ENCODE measurements at places on chromosomes 1 and 21. TPM values are rescaled to one million over a fixed set of nuclear protein-coding genes. Genes with fewer than 3 reads are reported as not detected.
A peak's percentile ranks its signal among the peaks of the same experiment; 100 is the strongest.

RHBDL2 gene
- total RNA-seq: 3.7 TPM

CELA3A gene
- not detected for total RNA-seq

PADI1 gene
- not detected for total RNA-seq

RAB3B gene
- total RNA-seq: 4.5 TPM

E2F2 gene
- total RNA-seq: 10.6 TPM

KRTAP19-3 gene
- not detected for total RNA-seq

OR2L2 gene
- total RNA-seq: 1.5 TPM

TIAM1 gene
- 4.5 TPM for total RNA-seq

KIFAP3 gene
- 29.4 TPM for total RNA-seq

SPAG17 gene
- total RNA-seq: not detected

GJB4 gene
- not detected for total RNA-seq

HAO2 gene
- not detected for total RNA-seq

GRCh38 chr1:43960798-43961197 is 9.0 kb upstream of the DPH2 start:
- no peaks in the 10 kb centered on the region for H3K36me3 ChIP-seq
- H3K27ac ChIP-seq: no peak overlapping the region
- H3K27me3 ChIP-seq: no peaks in the 10 kb centered on the region
- DNase-seq: no peak
- H3K4me1 ChIP-seq: no peaks in the 10 kb centered on the region
- H3K4me3 ChIP-seq: no peak overlapping the region

- DNase-seq: no peak
- no peak overlapping the region for H3K27ac ChIP-seq
- H3K4me1 ChIP-seq: no peaks in the 10 kb centered on the region
- H3K4me3 ChIP-seq: no peak overlapping the region
Observed at GRCh38 chr1:207904391-207904790, 6.5 kb downstream of the CD34 start.

- H3K36me3 ChIP-seq: no peaks in the 10 kb centered on the region
- H3K4me1 ChIP-seq: peaks cover 3% of the 10 kb centered on the region
- H3K4me3 ChIP-seq: no peak overlapping the region
- H3K27ac ChIP-seq: peak overlapping the region; percentile 88
- H3K27me3 ChIP-seq: no peaks in the 10 kb centered on the region
- DNase-seq: peak; percentile 82
Observed at GRCh38 chr1:207031632-207032264, 808 bp downstream of the C1orf116 start.

GRCh38 chr1:43282220-43283195 is 2.9 kb downstream of the C1orf210 start:
- no peaks in the 10 kb centered on the region for H3K27me3 ChIP-seq
- DNase-seq: no peak
- peaks cover 13% of the 10 kb centered on the region for H3K4me1 ChIP-seq
- no peaks in the 10 kb centered on the region for H3K36me3 ChIP-seq
- no peak overlapping the region for H3K27ac ChIP-seq

GRCh38 chr1:244576259-244576892 is 76.5 kb upstream of the DESI2 start:
- no peak for DNase-seq
- no peaks in the 10 kb centered on the region for H3K27me3 ChIP-seq
- no peak overlapping the region for H3K27ac ChIP-seq

DNA sequence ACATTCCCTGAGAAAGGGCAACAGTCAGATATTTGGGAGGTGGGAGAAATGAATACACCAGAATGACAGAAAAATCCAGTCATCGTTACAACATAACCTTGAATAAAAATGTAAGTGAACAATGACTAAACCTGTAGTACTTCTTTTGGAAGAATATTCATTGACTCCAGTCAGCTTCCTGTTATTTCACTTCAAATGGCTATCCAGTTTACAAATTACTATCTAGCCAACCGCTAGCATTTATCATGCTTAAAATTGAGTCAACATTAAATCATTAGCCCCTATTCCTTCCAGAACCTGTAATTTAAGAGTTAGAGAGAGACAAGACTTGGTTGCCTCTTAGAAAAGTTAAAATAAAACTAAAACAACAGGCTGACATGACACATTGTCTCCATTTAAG is 33.6 kb downstream of the WLS start:
- peaks cover 34% of the 10 kb centered on the region for H3K4me1 ChIP-seq
- H3K27me3 ChIP-seq: no peaks in the 10 kb centered on the region
- no peak for DNase-seq
- peak overlapping the region; percentile 78 for H3K27ac ChIP-seq
- H3K36me3 ChIP-seq: no peaks in the 10 kb centered on the region

GRCh38 chr1:61426885-61427284 is 298.1 kb downstream of the TM2D1 start:
- DNase-seq: no peak
- peaks cover 7% of the 10 kb centered on the region for H3K4me1 ChIP-seq
- no peaks in the 10 kb centered on the region for H3K27me3 ChIP-seq
- H3K36me3 ChIP-seq: no peaks in the 10 kb centered on the region
- H3K27ac ChIP-seq: no peak overlapping the region
- no peak overlapping the region for H3K4me3 ChIP-seq

DNA sequence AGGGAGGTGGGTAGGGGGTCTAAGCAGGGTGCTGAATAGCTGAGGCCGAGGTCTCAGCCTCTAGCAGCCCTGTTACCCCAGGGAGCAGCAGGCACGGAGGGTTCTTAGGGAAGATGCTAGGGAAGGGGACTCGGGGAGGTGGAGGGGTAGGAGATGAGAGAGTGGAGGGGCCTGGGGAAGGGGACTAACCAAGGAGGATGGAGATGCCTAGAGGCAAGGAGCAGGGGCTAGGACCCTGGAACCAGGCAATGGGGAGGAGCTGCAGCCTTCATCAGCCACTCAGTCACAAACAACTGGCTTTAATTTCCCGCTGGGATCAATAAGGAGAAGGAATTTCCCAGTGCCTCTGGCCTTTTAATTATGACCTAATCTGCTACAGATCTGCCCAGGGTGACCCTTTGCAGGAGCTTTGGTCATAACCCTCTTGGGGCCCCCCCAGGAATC is 2.9 kb upstream of the CRABP2 start:
- DNase-seq: no peak
- peaks cover 35% of the 10 kb centered on the region for H3K4me1 ChIP-seq
- H3K4me3 ChIP-seq: no peak overlapping the region
- peaks cover 26% of the 10 kb centered on the region for H3K27me3 ChIP-seq

- DNase-seq: no peak
- no peaks in the 10 kb centered on the region for H3K4me1 ChIP-seq
- H3K27ac ChIP-seq: no peak overlapping the region
- H3K27me3 ChIP-seq: no peaks in the 10 kb centered on the region
- H3K36me3 ChIP-seq: no peaks in the 10 kb centered on the region
- H3K4me3 ChIP-seq: no peak overlapping the region
Observed at GRCh38 chr1:186178426-186179043, 196.5 kb downstream of the TPR start.

GRCh38 chr1:166514067-166514466 is 325.2 kb upstream of the POGK start:
- H3K4me3 ChIP-seq: no peak overlapping the region
- H3K36me3 ChIP-seq: no peaks in the 10 kb centered on the region
- DNase-seq: no peak

DNA sequence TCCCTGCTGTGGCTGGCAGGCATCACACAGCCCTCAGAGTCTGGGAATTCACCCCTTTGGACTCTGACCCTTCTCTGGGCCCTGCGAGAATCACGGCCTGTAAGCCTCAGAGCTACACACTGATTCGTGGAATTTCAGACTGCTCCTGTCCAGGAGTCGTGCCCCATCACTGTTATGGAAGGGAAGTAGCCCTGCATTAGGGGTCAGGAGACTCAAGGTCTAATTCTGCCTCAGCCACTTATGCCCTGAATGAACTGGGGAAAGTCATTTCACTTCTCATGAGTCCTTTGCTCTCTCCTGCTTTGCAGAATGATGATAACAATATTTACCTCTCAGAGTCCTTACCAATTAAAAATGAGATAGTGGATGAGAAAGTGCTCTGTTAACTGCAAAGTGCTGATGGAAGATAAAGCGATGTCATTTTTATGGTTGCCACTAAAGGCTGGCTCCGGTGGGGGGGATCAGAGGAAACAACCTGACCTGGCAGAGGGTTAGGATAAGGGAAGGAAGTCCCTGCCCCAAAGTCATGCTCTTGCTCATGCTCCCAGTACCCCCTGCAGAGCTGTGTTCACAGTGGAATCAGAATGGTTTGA is 148.6 kb upstream of the CD34 start:
- DNase-seq: no peak
- H3K4me3 ChIP-seq: no peak overlapping the region
- H3K27ac ChIP-seq: no peak overlapping the region
- no peaks in the 10 kb centered on the region for H3K27me3 ChIP-seq
- no peaks in the 10 kb centered on the region for H3K36me3 ChIP-seq

DNA sequence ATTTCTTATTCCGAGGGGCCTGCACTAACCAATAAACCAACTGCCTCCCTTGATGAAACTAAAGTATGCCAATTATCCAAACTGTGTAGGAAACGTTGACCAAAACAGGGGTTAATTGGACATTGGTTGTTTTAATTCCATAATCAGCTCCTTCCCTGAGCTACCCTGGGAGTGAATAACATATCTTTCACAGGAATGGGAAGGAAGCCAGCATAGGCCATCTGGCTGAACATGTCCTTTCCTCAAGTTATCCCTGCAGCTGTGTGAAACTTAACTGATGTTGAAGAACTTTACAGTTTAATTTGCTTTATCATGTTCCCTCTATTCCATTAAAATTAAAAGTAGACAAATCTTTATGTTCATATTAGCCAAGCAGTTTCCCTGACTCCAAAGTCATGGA is 75.4 kb downstream of the NRIP1 start:
- H3K4me1 ChIP-seq: no peaks in the 10 kb centered on the region
- no peaks in the 10 kb centered on the region for H3K27me3 ChIP-seq
- DNase-seq: no peak
- H3K4me3 ChIP-seq: no peak overlapping the region
- H3K36me3 ChIP-seq: no peaks in the 10 kb centered on the region
- no peak overlapping the region for H3K27ac ChIP-seq

- DNase-seq: no peak
- H3K27ac ChIP-seq: no peak overlapping the region
- no peaks in the 10 kb centered on the region for H3K36me3 ChIP-seq
- no peaks in the 10 kb centered on the region for H3K4me1 ChIP-seq
Observed at GRCh38 chr1:93434987-93435386, 12.9 kb upstream of the FNBP1L start.

DNA sequence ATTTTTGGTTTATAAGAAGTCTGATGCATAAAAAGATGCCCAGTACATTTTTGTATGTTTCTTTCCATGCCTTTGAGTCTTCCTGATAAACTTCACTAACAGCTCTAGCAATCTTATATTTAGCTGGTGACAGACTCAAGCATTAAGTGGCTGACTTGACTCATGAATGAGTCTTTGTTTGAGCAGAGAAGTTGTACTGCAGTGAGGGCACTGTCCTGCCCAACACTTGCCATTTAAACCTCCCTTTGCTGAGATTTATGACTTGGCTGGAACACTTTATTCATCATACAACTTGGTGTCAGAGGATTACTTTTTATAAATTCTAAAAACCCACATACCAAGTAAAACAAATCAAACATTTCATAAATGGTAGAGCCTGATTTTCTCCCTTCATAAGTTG is 14.6 kb upstream of the CAMSAP2 start:
- no peak for DNase-seq
- no peaks in the 10 kb centered on the region for H3K27me3 ChIP-seq
- H3K36me3 ChIP-seq: no peaks in the 10 kb centered on the region
- no peak overlapping the region for H3K27ac ChIP-seq
- no peaks in the 10 kb centered on the region for H3K4me1 ChIP-seq

DNA sequence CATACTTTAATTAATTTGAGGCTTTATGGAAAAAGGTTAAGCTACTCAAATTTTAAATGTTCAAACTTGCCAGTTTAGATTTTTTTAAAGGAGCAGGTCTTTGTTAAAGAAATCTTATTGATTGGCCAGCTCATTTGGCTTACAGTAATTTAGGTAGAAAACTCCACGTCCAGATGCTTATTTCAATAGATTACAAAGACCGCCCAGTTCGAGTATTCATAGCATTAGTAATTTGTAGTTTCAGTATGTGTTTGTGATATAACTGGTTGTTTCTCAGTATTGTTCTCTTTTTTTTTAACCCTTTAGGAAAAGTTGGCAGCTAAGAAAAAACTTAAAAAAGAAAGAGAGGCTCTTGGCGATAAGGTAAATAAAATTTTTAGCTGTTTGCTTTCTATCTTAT is 1.6 kb downstream of the RPF1 start:
- peaks cover 22% of the 10 kb centered on the region for H3K4me1 ChIP-seq
- peaks cover 24% of the 10 kb centered on the region for H3K27me3 ChIP-seq
- H3K4me3 ChIP-seq: peak overlapping the region; percentile 75
- no peak overlapping the region for H3K27ac ChIP-seq

DNA sequence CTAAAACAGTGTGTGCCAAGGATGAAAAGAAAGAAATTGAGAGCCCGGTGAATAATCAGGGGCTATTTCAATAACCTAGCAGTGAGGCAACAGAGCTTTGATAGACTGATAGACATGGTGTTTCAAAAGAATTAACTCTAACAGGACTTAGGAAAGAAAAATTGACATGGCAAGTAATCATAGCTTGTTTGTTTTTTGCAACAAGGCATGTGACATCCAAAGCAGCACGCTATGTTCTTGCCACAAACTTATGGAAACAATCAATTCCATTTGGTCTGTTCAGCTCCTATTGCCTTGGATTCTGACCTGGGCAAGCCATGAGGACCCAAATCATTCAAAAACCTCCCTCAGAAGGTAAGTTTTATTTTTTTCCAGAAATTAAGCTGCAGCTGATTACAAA is 608.5 kb downstream of the SMYD3 start:
- DNase-seq: no peak
- no peak overlapping the region for H3K4me3 ChIP-seq
- H3K4me1 ChIP-seq: no peaks in the 10 kb centered on the region
- H3K36me3 ChIP-seq: no peaks in the 10 kb centered on the region
- H3K27me3 ChIP-seq: no peaks in the 10 kb centered on the region

DNA sequence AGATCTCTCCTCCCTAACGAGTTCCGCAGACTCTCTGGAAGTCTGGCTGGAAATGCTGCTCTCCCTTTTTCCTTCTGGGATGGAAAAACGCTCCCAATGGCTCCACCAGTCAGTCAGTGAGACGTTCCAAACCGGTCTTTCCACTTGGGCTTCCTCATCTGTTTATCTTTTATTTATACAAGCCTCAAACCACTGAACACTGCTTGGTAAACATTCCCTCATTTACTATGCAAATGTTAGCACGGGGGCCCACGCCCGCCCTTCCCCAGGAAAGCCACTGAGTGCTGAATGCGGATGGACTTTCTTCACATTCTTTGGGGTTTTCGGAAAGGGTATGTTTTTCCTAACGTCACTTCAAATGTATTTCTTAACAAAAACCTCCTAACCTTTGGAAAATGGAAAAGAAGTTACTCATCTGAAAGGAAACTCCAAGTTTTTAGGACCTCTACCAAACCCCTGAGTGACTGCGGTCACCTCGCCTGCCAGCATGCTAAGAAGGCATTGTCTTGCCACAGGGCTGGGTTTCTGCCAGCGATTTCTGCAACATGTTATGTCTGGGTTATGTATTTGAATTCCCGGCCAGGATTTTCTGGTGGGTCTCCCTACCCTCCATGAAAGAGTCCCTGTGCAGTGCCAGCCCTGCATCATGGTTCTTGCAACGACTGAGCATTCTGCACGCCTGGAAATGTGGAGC is 14.0 kb upstream of the UMODL1 start:
- no peaks in the 10 kb centered on the region for H3K27me3 ChIP-seq
- peak; percentile 81 for DNase-seq
- peak overlapping the region; percentile 86 for H3K27ac ChIP-seq
- no peaks in the 10 kb centered on the region for H3K36me3 ChIP-seq
- no peak overlapping the region for H3K4me3 ChIP-seq
- H3K4me1 ChIP-seq: peaks cover 23% of the 10 kb centered on the region

Data from transverse colon (tissue), 4 donors.